Activated CD4-positive, alpha-beta T cell treated with anti-CD3 and anti-CD28 coated beads, Interleukin-2, amount 10 ng/mL, durations not matched to agents 7 days and 5 days (primary cell): ENCODE measurements at places on chromosomes 11 and 22.

DNA sequence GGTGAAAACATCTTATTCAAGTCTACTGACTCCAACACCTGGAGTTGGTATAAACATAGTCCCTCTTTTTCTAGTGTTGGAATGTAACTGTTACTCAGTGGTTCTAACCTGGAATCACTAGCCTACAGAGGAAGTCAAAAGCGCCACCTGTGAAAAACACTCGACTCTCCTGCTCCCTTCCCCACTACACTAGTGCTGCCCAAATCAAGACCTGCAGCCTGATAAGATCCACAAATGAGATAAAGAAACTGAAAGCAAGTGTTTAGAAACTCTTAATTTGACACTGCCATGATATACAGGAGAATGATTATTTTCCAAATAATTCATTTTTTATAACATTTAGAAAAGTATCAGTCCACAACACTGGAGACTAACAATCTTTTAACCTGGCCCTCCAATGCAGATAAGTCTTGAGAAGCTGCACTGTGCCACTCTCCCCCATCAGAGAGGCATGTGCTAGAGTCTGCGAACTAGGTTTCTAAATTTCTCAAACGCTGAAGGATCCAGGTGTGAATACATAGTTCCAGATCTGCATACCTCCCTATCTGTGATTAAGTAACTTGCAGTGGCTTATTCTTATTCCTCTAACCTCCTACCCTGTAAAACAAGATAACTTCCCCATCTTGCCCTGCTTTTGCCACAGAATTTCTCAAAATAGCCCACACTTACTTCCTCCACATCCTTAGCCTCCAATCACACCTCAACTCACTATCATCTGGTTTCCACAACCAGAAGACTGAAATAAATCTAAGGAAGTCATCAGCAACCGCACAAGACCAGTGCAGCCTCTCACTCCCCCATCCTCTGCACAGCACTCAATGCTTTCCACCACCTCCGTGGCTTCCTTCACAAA lies 88.1 kb downstream of the RRAS2 start:
- DNase-seq = peak; percentile 58

DNA sequence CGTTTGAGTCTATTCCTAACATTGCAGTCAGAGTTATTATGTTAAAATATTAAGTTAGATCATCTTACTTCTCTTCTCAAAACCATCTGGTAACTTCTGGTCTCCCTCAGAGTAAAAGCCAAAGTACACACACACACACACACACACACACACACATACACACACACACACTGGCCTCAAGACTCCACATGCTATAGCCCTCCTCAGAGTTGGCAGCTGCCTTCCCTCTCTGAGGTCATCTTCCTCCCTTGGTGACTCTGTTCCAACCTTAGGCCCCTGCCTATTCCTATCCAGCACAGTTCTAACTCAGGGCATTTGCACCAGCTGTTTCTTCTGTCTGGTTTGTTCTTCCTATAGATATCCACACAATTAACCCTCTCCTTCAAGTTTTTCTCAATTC lies 272.0 kb upstream of the SESN3 start:
- no peak for DNase-seq

DNA sequence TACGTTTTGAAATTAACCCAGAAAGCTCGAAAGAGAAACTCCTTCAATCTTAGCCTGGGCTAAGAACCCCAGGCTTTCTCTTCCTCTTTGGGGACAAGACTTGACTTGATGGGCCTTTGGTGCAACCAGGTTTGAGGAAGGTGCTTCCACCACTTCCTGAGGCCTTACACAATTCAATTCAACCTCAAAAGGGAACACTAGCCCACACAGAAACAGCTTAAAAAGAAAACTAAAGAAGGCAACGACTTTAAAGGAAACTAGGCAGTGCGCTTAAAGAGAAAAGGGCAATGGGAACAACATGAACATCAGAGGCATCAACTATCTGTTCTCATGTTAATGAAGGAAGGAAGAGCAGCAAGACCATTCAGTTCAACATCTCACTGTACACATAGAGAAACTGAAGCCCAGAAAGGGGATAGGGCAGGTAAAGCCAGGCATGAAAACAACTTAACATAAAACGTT lies 24.8 kb downstream of the PAK1 start:
- DNase-seq = peak; percentile 26

DNA sequence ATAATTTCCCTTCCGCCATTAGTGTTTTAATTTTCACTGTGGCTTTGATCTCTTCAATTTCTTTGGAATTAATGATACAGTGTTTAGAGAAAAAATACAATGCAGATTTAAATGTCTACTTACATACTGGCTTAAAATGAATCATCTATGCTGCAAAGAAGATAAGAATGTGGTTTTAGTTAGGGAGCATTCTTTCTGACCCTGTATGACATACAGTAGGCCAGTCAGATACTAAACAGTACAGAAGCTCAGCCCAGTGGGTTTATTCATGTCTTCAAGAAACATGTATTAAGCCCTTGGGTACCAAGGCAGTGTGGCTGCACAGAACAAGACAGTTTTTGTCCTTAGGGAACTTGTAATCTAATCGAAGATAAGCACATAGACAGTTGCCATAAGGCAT lies 268.8 kb downstream of the DDX10 start:
- no peak for DNase-seq

- no peak for DNase-seq
Measured at GRCh38 chr22:21764038-21764804, 28.6 kb upstream of the YPEL1 start.

DNA sequence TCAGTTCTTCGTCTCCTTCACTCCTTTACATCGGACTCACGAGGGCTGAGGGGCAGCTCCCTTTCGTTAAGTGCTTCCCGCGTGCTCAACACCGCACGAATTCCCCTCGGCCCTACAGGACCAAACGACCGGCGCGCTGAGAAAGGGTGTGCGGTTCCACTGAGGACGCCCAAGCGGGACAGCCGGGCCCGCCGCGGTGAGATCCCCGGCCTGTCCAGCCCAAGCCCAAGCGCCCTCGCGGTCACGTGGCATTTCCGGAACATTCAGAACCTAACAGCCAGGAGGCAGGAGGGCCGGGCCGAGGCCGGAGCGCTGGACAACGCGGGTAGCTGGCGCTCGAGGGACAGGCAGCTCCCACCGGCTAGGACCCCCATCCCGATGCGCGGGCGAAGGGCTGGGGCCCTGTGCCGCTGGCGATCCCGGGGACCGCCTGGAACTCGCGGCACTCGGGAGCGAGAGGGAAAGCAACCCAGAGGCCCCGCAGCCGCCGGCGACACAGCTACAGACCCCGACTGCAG lies 737 bp upstream of the STIP1 start:
- DNase-seq = no peak

- no peak for DNase-seq
Measured at GRCh38 chr11:66473608-66474515, 6.4 kb upstream of the DPP3 start.

- no peak for DNase-seq
Measured at GRCh38 chr11:68106165-68106940, 14.8 kb downstream of the CHKA start.

DNA sequence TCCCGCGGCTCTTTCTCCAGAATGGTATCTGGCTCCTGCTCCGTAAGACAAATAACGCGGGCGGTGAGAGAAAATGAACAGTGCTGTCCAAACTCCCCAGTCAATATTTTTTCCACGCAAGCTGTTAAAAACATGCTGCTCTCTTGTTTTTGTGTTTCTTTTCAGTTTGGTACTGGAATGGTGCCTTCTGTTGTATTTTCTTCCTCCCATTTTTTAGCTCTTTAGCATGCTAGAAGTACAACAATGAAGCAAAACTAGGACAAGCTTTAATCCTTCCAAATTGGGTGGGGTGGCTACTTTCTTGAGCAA lies 599 bp upstream of the PPP2R1B start:
- no peak for DNase-seq

DNA sequence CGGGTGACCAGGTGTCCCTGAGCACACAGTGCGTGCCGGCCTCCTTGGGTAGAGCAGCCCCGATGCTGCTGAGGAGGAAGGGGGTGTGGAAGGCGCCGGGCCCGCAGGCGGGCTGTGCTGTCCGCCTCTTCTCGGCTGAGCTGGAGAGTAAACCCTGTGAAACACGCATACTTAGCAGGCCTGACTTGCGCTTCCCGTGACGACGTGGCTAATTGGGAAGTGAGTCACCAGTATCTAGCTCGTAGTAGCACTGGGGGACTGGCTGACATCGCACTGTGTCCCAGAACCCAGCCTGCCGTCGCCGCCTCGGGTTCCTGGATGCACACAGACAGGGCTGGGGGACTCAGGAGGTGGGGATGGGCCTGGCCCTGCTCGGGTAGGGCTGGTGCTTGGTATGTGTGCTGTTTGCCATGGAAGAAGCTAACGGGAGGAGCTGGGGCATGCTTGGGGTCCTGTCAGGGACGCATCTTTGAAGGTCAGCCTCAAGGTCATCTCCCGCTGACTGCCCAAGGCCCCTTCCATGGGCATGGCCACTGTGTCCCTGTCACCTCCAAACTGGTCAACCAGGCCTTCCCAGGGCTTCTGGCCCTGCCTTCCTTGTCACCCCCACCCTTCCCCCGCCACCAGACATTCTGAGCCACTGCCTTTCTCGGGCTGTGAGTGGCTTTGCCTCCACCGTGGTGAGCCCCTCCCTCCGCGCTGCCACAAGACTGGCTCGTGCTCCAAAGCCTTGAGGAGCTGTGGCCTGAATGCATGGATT lies 1327.0 kb downstream of the BRD1 start:
- no peak for DNase-seq

DNA sequence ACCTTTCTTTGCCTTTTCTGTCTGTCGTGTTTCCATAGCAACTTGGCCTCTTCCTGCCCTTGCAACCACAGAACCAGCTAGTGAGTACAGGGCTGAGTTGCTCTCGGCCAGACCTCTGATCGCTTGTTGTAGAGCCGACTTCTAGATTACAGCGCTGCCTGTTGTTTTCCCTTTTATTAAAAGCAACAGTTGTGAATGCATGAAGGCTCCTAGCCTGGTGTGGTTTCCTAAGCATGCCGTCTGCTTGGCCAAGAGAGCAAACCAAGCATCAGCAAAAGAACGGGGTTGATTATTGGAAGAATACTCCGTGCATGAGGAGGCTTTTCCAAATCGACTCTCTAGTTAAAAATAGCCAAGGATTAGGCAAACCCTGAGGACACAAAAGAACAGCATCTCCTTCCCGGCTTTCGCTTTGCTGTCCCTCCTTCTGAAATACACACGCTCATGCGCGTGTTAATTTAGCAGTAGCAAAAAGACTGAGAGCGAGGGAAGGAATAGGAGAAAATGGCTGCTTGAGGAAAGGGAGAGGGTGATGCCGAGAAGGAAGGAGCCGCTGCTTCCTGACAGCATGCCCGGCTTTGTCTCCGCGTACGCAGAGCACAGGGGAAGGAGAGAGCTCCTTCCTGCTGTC lies 71.5 kb upstream of the TTC12 start:
- peak; percentile 41 for DNase-seq

DNA sequence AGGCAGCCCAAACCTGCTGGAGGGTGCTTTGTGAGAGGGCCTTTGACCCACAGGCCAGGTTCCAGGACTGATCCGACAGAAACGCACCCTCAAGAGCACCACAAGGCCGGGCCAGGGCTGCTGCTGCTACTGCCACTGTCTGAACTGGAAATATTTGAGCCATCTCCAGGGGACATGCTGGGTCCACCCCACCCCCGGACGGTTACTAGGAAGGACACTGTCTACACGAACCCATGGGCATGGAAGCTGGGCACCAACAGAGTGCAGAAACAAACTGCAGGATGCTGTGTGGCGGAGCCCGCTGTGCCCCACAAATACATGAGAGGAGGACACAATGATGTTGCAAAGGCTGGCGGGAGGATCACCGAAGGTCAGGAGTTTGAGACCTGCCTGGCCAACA lies 283.7 kb downstream of the CTTN start:
- DNase-seq = no peak

DNA sequence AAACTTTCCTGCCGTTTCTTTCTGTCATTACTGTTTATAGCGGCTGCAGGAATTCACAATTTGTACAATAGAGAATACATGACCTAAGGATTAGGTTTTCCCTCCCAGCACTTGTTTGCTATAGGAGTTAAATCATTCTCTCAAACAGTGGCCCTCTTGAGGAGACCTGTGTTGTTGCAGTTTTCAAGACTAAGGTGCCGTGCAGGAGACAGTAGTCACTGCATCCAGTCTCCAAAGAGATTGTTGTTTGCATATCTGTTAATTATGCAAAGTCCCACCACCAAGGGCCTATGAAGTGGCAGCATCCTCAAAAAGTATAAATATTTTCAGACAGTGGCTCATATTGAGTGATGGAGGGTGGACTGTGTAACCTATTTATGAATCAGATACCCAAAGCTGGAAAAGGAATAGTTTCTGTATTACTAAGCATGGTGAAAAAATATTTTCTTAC lies 2.3 kb downstream of the PRSS23 start:
- DNase-seq = peak; percentile 27

- DNase-seq = no peak
Measured at GRCh38 chr11:9320047-9320446, 5.7 kb upstream of the TMEM41B start.

- no peak for DNase-seq
Measured at GRCh38 chr22:28798810-28799605, 1.4 kb downstream of the XBP1 start.

GRCh38 chr11:12182676-12183541 lies 72.5 kb downstream of the MICAL2 start:
- DNase-seq = no peak

DNA sequence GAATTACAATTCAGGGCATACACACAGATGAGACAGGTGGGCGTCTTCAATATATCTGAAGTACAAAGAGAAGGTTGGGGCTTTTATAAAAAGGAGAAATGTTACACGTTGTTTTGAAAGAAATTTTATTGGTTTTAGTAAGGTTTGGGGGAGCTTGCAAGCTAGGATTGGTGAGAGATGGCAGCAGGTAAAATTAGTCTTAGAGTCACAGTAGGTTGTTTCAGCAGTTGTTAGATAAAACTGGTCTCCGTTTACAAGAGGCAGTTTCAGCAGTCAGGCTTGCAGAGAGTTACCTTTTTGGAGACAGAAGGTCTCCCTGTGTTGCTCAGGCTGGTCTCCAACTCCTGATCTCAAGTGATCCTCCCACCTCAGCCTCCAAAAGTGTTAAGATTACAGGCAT lies 2.4 kb upstream of the SAAL1 start:
- DNase-seq = no peak

- DNase-seq = no peak
Measured at GRCh38 chr11:24687531-24688147, 190.8 kb downstream of the LUZP2 start.

DNA sequence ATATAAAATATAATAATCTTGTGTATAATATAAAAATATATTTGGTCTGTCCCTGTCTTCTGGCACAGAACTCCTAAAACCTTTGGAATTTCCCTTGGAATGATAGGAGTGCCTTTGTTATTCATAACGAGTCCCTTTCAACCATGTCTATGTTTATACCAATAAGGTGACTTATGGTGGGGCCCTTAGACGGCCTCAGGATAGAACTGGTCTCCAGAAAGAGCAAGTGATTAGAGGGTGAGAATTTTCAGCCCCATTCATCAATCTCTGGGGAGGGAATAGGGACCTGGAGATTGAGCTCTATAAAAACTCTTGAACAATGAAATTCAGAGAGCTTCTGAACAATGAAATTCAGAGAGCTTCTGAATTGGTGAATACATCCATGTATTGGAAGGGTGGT lies 18.4 kb upstream of the PICALM start:
- no peak for DNase-seq

GRCh38 chr11:101048479-101048878 lies 81.1 kb downstream of the PGR start:
- no peak for DNase-seq

GRCh38 chr11:100925935-100926334 lies 203.7 kb downstream of the PGR start:
- no peak for DNase-seq

GRCh38 chr22:42620084-42620483 lies 5.4 kb upstream of the POLDIP3 start:
- no peak for DNase-seq

GRCh38 chr22:39738746-39739145 lies 154.8 kb downstream of the ENTHD1 start:
- no peak for DNase-seq
